Activated CD4-positive, alpha-beta T cell treated with anti-CD3 and anti-CD28 coated beads, Interleukin-2, amount 10 ng/mL, durations not matched to agents 7 days and 5 days (primary cell): ENCODE measurements at places on chromosomes 12 and 14.

- no peak for DNase-seq
Measured at GRCh38 chr12:58819345-58819744, 101.0 kb downstream of the LRIG3 start.

DNA sequence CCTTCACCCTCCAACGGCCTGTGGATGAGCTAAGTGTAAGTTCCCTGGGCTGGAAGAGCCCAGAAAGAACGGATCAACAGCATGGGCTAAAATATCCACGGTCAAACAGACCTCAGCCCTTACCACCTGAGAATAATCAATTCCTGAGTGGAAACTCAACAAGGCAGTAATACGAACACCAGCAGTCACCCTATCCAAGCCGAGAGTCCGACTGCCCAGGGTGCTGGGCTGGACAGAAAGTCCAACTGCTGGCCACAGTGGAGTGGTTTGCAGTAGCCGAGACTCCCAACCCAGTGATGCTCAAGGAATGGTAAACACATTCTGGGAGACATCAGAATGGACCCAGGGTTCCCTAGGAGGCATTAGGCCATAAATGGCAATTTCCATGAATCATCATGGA, 36.8 kb downstream of the ANO2 start:
- no peak for DNase-seq

DNA sequence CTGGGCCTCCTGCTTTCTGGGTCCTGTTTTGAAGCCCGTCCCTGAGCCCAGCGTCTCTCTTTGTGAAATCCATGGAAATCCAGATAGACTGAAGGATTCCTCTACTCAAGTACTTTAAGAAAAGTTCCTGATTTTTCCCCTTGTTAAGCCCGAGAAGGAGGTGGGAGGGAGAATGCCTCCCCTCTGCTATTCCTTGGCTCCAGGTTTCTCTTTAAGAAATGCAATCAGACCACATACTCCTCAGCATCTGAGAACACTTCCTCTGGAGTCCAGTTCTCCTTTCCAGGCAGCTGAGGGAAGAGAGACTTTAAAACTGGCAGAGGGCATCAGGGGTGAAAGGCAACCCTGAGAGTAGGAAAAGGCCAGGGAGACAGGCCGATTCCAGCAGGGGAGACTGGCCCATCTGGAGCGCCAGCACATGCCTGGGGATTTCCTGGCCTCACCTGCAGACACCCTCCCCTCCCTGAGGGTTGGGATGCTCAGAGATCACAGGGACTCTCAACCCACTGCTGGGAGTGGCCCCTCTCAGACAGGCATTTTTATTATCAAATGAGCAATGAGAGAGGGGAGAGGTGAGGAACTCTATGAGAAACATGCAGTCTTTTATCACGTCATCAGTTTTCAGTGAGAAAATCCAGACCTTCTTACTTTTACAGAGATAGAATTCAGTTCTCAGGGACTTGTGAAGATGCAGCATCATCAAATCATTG, 2.0 kb upstream of the EMP1 start:
- DNase-seq: no peak

DNA sequence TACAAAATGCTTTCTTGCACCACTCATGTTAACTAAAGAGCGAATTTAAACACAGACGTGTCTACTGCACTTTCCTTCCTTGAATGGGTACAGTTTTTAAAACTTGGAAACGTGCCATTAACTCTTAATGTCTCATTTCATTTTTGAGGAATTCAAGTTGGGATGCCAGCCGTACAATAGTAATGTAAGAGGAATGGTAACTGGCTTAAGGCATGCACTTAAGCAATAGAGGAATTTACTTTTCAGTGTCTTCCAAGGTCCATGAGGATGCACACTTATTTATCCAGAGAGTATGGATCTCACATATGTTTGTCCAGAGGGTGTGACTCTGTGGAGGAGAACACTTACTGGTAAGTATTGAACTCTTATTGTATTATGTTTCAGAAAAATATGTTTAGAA, 52.9 kb downstream of the PPP4R4 start:
- DNase-seq: no peak

GRCh38 chr12:90682398-90682797, 272.6 kb downstream of the CCER1 start:
- DNase-seq: no peak

DNA sequence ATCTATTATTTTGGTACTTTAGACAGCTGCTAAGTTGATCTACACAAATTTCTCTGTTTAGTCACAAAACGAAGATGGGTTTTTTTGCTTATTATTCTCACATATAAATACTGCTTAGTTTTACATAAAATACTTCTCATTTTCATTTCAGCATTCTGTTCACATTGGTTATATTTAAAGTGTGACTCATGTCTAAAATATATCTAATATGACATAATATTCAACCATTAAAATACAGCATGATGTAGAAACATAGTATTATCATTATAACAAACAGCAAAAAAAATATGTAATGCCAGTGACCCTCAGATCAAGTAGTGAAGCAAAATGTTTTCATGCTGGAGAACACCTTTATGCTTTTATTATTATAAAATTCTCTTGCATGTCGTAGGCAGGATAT, 63.7 kb downstream of the SH2B3 start:
- no peak for DNase-seq

- DNase-seq: no peak
Measured at GRCh38 chr12:57735952-57736740, 2.4 kb downstream of the AGAP2 start.

GRCh38 chr14:82432301-82433105, 898.9 kb upstream of the SEL1L start:
- no peak for DNase-seq

DNA sequence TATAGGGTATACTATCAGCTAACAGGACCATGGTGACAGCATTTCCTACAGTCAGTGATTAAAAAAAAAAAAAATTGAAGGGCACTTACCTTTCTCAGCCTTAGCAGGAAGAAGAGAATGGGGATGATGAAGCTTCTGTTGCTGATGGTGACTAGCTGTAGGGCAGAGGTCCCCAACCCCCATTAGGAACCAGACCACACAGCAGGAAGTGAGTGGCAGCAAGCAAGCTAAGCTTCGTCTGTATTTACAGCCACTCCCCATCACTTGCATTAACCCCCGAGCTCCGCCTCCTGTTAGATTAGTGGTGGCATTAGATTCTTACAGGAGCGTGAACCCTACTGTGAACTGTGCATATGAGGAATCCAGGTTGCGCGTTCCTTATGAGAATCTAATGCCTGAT, 91.3 kb upstream of the USP44 start:
- no peak for DNase-seq

DNA sequence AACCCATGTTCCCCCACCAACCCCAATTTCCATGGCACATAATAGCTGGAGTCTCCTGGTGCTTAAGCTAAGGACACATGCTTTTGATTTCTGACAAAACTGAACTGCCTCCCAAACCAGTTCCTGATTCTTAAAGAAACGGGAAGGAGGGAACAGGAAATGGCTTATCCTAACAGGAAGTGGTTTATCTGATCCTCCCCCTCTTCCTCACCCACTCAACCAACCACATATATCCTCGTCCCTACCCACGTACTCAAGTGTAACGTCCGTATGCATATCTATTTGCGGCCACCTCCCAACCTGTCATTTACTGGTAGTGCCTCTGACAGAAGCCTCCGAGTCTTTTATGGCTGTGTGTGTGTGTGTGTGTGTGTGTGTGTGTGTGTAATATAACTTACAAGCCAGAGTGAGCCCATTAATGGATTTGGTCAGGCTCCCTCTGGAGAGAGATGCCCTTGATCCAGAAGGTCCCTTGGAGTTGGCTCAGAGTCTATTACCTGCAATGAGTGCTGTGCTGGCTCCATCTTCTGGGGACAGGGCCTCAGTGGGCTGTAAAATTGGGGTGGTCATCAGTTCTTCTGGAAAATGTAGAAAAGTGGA, 7.7 kb downstream of the DAZAP2 start:
- DNase-seq: peak; percentile 49

DNA sequence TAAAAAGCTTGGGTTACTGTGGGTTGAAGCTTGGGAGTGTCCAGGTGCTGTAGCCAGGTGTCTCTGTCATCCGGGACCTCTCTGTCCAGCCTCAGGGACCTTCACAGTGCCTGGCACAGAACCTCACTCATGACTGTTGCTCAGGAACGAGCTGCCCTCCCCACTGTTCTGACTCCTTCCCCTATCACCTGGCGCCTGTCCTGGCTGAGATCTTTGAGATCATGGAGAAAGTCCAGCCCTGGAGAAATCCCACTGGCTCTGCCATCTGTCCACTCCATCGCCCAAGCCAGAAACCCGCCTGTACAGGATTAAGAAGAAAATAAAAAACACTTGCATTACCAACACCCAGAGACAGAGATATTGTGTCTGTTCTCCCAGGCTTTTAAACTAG, 53.5 kb downstream of the DGLUCY start:
- no peak for DNase-seq

DNA sequence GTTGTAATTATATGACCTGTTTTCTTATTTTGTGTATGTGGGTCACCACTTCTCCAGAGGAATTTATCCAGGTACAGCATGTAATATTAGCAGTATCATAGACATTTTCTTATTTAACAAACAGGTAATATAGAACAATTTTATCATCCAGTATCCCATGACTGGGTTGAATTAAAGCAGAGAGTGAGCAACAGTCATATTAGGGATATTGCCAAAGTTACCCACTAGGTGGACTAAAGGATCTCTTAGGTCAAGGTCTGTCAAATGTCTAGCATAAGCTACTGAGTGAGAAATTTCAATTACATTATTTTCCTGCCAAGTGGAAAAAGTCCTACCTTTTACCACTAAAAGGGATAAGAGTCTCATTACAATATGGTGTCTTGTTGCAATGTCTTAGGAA, 62.1 kb upstream of the TRIM9 start:
- DNase-seq: no peak

DNA sequence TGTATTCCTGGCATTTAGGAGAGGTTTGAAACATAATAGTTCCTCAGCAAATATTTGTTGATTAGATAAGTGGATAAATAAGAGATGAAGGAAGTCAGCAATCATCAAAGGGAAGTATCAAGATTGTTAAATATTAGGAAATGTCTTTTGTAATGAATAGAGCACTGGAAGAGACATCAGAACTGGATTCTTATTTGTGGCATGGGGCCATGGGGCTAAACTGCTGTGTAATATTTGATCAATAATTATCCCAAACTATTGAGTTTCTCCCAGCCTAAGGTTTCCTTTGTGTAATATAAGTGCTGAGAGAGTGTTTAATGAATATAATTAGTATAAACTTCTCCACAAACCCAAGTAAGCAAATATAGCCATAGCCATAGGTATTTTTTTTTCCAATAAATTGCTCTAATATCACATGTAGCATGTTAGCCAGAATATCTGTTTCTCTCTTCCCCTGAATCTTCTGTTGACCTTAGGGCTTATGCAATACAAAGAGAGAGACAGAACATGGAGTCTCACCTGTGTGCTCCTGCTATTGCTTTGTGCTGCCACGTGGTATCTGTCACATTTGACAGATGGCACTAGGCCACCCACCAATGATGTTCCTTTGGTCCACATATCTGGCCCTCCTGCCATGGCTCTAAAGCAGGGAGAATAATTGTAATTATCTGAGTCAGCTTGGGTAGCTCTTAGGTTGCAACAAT, 658.7 kb downstream of the SOX5 start:
- no peak for DNase-seq

DNA sequence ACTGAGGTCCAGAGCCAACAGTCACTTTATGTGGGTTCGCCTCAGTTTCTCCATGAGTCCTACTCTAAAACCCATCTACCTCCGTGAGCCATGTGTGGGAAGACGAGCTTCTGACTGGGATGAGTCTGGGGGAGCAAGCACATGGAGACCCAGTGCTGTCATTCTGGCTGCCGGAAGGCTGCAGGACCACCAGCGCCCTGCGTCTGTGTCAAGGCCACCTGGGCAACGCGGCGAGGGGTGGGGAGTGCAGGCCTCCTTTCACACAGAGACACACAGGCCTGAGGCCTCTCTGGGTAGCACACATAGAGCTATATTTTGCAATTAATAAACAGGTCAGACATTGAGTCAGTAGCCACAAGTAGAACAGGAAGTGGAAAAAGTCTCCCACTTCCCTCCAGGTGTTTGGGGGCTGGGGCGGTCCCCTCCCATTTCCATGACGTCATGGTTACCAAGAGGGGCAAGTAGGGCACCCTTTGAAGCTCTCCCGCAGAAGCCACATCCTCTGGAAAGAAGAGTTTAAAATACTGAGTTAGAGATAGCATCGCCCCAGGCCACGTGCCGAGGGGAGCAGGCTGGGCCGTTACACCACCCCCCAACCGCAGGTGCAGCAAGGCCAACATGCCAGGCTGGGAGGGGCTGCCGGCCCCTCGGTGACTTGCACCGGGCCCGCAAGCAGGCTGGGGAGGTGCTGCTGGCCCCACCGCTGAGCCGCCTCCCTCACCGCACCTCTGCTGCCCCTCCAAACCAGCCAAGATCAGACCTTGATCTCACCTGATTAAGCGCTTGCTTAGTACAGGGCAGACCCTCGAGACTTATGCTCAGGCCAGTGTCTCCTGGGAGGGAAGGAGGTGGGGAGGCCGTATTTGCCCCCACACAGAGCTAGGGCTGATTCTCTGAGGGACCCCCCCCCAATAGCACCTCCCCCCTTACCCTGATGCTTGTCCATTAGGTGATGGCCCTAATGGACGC, 32.7 kb downstream of the DAD1 start:
- peak; percentile 100 for DNase-seq

DNA sequence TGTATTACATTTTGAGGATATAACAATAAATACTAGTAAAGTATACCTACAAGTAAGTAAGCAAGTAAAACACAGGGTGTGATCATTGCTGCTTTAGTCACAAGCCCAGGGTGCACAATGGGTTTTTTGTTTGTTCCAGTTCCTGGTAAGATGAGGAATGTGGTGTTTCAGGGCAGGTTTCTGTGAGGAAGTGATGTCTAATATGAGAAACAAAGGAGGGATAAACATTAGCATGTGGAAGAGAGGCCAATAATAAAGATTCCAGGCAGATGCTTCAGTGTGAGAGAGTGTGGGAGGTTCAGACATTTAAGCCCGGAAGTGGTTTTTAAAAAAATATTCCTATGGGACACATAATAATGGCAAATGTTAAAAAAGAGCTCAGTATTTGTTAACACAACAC, 808.1 kb upstream of the USP15 start:
- no peak for DNase-seq

DNA sequence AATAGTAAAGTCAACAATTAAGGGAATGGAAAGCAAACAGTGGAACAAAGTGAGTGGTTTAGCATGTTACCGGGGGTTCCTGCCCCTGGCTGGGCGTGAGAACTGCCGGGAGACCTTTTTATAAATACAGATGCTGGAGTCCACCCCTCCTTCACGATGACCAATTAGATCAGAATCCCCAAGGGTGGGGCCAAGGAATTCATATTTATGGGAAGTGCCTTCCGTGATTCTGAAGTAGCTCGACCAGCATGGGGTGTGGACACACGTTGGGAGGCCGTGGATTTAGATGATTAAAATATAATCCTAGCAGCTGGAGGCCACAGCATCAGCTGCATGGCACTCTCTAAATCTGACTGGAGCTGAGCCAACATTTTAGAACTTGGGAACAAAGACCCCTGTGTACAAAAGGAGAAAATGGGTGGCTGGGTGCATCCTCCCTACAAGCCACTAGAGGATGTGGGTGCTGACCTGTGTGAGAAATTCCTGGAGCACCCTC, 87.9 kb downstream of the SRRM4 start:
- DNase-seq: no peak

GRCh38 chr14:30528119-30528518, 30.8 kb upstream of the G2E3 start:
- no peak for DNase-seq
